ENCODE measurements at places on chromosomes 2 and 18. TPM values are rescaled to one million over a fixed set of nuclear protein-coding genes. Genes with fewer than 3 reads are reported as not detected.

The GPR45 gene
- not detected for total RNA-seq

The AOX1 gene
- 4.1 TPM for total RNA-seq

The BMP10 gene
- not detected for total RNA-seq

The ANTXR1 gene
- 31.2 TPM for total RNA-seq

The NEU4 gene
- total RNA-seq, result not detected

The CNGA3 gene
- not detected for total RNA-seq

The TBR1 gene
- not detected for total RNA-seq

The GLI2 gene
- 1.3 TPM for total RNA-seq

The LBH gene
- 115 TPM for total RNA-seq

The FAM124B gene
- 1.00 TPM for total RNA-seq

The SLC38A11 gene
- 0.48 TPM for total RNA-seq

The RESP18 gene
- not detected for total RNA-seq

DNA sequence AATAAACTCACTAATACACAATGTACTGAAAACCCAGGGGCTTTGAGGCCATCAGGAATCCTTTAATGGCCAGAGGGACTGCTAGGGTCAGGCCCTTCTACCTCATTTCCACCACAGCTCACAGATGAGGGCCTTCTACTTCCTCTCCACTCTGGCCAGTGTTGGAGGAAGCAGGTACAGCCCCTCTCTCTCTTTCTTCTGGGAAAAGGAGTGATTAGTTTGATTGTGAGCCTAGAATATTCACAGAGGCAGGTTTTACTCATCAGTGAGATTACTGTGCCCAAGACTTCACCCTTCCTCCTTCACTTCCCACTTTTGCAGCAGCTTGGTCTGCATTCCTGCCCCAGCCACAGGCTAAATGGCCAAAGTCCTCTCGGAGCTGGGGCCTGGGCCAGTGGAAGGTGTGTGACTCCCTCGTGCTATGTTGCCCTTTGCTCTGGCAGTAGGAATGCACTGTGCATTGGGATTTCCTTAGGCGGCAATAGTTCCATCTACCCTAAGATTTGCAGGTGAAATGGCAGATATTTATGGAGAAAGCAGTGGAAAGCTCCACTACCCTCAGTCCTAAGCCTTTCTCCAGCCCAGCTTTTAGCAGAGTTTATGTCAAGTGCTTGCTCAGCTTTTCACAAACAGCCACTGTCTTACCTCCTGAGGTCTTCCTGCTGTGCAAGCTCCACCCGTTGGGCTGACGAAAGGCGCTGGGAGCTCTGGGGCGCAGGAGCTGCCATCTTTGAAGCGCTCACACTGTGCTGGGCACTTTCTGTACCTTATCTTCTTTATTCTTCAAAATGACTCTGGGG, 36.2 kb upstream of the YES1 start:
- DNase-seq, result no peak

- no peak for DNase-seq
These were observed 208.4 kb upstream of the COL3A1 start for GRCh38 chr2:188765522-188766470.

DNA sequence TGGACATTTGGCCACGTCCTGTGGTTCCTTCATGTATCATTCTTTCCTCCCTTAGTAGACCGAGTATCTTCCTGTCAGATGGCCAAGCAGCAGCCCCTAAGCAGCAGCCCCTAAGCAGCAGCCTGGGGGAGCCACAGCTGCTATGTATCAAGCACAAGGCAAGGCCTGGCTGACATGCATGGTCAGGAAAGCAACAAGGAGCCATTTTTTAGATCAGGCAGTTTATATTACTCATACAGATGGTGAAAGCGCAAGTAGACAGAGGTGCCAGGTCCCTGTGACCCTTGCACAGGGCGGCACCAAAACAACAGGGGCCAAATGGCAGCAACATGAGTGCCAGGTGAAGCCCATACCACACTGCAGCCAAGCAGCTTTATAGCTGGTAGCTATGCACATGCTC, 22.1 kb downstream of the CHCHD5 start:
- no peak for DNase-seq

DNA sequence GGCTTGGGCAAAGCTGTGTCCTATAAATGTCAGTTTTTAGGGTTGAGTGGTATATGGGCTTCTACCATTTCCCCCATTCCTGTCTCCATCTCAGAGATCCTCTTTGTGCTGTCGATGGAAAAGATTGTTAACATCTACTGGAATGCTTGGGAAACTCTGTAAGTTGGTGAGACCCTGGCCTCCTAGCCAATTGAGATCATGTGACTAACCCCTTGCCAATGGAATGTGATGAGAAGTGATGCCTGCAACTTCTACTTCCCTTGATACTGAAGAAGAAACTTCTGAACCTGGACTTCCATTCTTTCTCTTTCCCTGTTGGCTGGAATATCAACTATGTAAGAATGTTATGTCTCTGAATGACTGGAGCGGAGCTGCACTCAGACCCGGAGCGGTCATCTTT, 14.5 kb downstream of the SLC39A10 start:
- DNase-seq, result no peak

DNA sequence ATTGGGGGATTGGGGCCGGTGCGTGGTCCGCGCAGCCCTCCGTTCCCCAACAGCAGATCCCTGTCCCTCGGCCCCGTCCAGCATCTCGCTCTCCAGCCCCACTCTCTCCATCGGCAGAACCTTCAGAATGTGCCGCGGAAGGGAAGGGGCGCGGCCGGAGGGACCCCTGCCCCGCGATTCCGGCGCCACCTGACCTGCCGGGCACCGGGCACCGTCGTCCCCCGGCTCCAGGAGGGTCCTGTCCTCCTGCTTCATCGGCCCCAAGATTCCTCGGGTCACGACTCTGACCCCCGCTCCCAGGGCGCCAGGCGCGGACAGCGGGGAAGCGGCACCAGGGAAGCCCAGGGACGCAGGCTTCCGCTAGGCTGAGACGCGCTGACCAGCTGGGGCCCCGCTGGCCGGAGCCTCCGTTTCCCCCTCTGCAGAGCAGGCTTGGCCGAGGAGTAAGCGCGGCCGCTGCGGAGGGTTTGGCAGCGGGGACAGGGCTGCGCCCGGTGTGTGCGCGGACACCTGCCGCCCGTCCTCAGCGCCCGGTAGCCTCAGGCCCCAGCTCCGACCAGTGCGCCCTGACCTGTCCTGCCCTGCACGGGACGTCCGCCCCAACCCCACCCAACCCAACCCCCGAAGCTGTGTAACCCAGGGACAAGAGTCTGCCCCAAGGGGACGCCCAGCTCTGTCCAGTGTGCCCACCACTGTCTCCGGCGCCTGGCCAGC, 16.8 kb upstream of the BOK start:
- DNase-seq, result no peak

DNA sequence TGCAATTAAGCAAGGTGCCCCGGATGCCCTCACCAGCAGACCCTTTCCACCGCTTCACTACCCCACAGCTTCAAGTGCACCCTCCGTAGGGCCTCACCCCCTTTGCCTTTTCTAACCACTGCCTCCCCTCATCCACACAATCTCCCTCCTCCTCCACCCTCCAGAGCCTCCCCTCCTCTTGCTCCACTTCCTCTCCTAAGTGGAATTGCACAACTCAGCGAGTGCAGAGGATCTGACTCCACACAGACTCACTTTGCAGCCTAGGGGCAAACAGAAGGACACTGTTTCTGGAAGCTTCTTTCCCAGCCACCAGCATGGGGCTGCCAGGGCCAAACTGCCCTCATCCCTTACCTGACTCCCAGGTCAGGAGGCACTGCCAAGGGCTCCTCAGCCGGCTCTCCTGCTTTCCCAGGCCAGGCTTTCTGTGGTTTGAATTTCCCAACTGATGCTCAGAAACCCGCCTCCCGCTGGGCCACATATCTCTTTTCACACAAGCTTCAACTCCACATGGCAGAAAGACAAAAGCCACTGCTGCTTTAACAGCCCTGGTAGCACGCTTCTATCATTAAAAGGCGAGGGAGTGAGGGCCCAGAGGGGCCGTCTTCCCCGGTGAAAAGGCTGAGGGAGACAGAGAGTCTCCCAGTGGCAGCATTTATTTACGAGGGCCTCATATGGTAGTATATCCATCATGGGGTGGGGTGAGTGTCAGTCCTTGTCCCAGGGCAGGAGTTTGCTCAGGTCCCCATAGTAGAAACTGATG, 74.7 kb upstream of the MGAT4A start:
- DNase-seq, result no peak

GRCh38 chr2:151159109-151159662, 102.5 kb downstream of the RBM43 start:
- DNase-seq, result no peak

- DNase-seq, result peak; percentile 50
These were observed 56.7 kb upstream of the MSTN start for GRCh38 chr2:190119257-190119656.

DNA sequence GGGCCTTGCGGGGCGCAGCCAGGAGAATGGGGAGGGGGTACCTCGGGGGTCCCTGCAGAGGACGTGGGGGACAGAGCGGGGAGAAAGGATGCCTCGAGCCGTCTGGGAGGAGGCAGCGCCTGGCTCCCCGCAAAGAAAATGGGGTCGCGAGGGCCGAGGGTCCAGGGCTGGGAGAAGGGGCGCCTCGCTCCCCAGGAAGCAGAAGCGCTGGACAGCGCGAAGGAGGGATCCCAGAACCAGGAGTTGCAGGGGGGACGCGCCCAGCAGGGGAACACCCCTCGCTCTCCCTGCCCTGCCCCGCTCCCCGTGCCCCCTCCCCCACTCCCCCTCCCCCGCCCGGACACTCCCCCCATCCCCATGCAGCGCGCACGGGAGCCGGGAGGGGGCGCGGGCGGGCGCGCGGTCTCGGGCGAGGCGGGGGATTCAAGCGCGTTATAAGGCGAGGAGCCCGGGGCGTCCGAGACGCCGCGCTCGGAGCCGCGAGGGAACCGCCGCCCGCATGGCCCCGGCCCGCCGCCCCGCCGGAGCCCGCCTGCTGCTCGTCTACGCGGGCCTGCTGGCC, at the start of gene ERFE:
ERFE (plus strand) TSS at position 462 of the 562 bp plus-strand sequence; CDS start at position 500, 38 bp downstream.
- DNase-seq, result peak; percentile 59

DNA sequence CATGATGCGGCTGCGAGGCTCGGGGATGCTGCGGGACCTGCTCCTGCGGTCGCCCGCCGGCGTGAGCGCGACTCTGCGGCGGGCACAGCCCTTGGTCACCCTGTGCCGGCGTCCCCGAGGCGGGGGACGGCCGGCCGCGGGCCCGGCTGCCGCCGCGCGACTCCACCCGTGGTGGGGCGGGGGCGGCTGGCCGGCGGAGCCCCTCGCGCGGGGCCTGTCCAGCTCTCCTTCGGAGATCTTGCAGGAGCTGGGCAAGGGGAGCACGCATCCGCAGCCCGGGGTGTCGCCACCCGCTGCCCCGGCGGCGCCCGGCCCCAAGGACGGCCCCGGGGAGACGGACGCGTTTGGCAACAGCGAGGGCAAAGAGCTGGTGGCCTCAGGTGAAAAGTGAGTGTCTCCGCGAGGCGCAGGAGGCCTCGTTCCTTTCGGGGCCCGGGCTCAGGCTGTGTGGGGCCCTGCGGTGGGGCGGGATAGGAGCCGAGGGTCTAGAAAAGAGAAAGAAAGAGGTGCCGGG, 520 bp downstream of the GLS start:
- no peak for DNase-seq

- DNase-seq, result no peak
These were observed 1.4 kb downstream of the ARL4C start for GRCh38 chr2:234495251-234496054.

- no peak for DNase-seq
These were observed 104.2 kb downstream of the CLIP4 start for GRCh38 chr2:29219374-29219773.

GRCh38 chr2:54634564-54635511, 88.6 kb upstream of the EML6 start:
- DNase-seq, result peak; percentile 59

GRCh38 chr2:105082107-105082506, 44.2 kb downstream of the MRPS9 start:
- no peak for DNase-seq

DNA sequence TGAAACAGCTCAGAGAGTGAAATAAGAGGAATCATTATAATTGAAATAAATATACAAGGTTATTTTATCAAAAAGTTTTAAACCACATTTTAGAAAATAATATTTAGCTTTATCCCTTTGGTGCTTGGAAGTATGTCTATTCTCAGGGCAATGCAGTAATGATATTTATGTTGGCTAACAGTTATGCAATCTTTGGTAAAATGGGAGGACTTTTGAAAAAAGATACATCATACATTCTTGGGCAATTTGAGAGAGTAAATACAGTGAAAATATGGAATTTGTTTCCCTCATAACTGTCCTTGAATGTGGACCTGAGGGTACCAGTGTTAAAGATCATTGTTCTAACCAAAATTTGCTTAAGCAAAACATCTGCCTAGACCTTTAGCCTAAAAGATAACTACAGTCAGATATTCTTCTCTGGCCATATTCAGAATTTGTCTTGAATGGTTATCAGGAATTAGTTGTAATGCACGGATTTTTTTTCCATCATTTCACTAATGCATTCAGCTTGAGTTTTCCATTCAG, 137.2 kb downstream of the LRRTM1 start:
- no peak for DNase-seq

DNA sequence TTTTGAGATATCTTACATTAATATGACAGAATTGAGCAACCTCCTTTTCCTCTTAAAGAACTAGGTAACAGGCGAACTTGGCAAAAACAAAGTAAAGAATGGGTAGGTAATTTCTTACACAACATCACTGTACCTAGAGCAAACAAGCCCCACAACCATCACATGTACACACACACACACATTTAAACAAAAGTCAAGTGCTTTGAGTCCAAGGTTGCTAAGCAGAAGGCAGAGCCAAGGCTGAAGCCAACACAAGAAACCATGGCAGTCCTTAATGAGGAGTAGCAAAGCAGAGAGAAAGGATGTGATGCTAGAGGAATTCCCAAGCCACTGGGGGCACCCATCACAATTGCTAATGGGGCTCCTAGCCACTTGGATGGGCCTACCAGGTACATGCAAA, 164.1 kb downstream of the PAX3 start:
- no peak for DNase-seq

GRCh38 chr2:157866666-157867642, 9.2 kb downstream of the ACVR1 start:
- no peak for DNase-seq

- DNase-seq, result no peak
These were observed 649.1 kb downstream of the NYAP2 start for GRCh38 chr2:226048611-226049010.

DNA sequence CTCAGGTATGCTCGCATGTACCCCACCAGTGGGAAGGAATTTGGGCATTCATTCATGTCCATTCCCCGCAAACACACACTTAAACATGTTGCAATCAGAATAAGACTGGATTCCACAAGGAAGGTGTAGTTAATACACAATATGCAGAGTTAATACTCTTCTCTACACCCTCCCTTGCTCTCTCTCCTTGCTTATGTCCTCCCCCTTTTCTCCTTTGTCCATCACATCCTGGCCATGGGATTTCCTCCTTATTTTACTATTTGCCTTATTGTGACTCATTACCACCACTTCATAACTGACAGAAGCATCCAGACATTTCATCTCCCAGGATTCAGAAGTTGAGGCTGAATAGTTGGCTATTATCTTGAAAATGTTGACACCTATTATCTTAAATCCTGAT, 473.8 kb upstream of the SPHKAP start:
- DNase-seq, result no peak

DNA sequence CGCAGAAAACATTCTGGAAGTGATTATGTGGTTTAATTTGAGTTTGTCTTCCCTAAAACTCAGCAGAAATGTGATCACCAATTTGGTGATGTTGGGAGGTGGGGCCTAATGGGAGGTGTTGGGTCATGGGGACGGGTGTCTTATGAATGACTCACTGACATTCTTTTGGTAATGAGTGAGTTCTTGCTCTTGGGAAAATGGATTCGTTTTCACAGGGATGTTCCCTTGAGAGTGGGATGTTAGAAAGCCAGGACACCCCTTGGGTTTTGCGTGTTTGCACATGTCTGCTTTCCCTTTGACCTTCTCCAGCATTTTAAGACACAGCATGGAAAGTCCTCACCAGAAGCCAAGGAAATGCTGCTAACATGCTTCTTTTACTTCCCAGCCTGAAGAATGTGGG, 321.5 kb upstream of the NT5C1B start:
- DNase-seq, result no peak

All from Right ventricle myocardium superior (tissue), 1 donor.